Naive thymus-derived CD8-positive, alpha-beta T cell (primary cell): ENCODE measurements at places on chromosomes 16 and 17. TPM values are rescaled to one million over a fixed set of nuclear protein-coding genes. Genes with fewer than 3 reads are reported as not detected.

The KRT31 gene
- total RNA-seq, result not detected

The CES5A gene
- not detected for total RNA-seq

The NPIPB9 gene
- 5.8 TPM for total RNA-seq

The ABI3 gene
- 16.6 TPM for total RNA-seq

The FBXL16 gene
- total RNA-seq, result 28.4 TPM

The STH gene
- not detected for total RNA-seq

The BEAN1 gene
- not detected for total RNA-seq

The ACADVL gene
- total RNA-seq, result 402 TPM

The SLC9A5 gene
- total RNA-seq, result 1.6 TPM

The KRT9 gene
- total RNA-seq, result not detected

The STX1B gene
- total RNA-seq, result 2.9 TPM

The NLE1 gene
- 21.7 TPM for total RNA-seq

The PERCC1 gene
- 2.3 TPM for total RNA-seq

The SPATA22 gene
- total RNA-seq, result 0.36 TPM

The HAS3 gene
- 4.0 TPM for total RNA-seq

The CAPN15 gene
- total RNA-seq, result 63.1 TPM

The RNFT1 gene
- 47.7 TPM for total RNA-seq
